ENCODE measurements at places on chromosomes 3 and 15.
A peak's percentile ranks its signal among the peaks of the same experiment; 100 is the strongest.

- peak; percentile 79 for DNase-seq
Observed at GRCh38 chr3:27712136-27713077, 9.7 kb downstream of the EOMES start.

DNA sequence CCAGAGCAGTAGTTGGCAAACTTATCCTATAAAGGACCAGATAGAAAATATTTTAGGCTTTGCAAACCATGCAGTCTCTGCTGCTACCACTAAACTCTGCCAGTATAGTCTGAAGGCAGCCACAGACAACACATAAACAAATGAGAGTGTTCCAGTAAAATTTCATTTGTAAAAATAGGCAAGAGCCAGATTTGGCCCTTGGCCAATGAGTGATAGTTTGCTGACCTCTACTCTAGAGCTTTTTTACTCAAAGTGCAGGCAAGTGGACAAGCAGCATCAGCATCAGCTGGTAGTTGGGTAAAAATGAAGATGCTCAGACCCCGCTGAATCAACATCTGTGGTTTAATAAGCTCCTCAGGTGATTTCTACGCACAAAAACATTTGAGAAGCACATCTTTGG lies 269.8 kb downstream of the NTRK3 start:
- DNase-seq, result no peak

- DNase-seq, result no peak
Observed at GRCh38 chr3:127717357-127718244, 44.8 kb downstream of the ABTB1 start.

- DNase-seq, result no peak
Observed at GRCh38 chr3:129699199-129699598, 92.7 kb upstream of the PLXND1 start.

DNA sequence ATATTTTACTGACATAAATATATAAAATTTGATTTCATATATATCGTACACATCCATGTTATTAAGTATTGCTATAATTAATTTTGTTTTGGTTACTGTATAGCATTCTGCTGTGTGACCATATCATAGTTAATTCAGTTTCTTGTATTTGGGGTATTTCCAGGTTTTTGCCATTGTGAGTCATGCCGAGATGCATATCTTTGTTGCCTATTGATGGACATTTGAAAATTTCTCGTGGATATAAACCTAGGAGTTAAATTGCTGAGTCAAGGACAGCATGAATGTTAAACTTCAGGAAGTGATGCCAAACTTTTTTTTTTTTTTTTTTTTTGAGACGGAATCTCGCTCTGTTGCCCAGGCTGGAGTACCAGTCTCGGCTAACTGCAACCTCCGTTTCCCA lies 33.7 kb upstream of the GPR171 start:
- DNase-seq, result no peak

GRCh38 chr3:12175844-12176453 lies 17.2 kb upstream of the TIMP4 start:
- DNase-seq, result no peak

DNA sequence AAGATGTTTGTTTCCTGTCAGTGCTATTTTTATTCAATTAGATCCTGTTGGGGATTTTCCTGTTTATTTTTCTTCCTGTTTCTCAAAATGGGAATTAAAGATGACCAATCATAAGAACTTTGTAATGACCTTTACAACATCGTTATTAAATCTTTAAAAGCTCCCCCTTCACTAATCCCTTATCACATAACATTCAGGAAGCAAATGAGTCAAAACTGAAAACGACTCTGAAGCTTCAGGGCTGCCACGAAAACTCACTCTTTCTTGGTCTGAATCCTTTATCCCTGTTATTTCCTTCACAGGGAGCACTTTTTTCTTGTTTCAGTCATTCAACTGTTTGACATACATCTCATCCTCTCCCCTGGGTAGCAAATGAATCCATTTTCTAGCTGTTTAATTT lies 75.8 kb upstream of the MB21D2 start:
- DNase-seq, result no peak

DNA sequence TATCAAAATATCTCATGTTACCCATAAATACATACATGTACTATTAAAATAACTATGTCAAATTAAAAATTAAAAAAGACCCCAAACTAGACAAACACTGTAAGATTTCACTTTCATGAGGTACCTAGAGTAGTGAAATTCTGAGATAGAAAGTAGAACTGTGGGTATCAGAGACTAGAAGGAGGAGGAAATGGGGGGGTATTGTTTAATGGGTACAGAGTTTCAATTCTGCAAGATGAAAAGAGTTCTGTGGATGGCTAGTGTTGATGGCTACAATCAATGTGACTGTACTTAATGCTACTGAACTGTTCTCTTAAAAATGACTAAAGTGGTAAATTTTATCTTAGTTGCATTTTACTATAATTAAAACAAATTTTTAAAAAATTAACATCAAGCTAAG lies 36.6 kb downstream of the RFX7 start:
- no peak for DNase-seq

DNA sequence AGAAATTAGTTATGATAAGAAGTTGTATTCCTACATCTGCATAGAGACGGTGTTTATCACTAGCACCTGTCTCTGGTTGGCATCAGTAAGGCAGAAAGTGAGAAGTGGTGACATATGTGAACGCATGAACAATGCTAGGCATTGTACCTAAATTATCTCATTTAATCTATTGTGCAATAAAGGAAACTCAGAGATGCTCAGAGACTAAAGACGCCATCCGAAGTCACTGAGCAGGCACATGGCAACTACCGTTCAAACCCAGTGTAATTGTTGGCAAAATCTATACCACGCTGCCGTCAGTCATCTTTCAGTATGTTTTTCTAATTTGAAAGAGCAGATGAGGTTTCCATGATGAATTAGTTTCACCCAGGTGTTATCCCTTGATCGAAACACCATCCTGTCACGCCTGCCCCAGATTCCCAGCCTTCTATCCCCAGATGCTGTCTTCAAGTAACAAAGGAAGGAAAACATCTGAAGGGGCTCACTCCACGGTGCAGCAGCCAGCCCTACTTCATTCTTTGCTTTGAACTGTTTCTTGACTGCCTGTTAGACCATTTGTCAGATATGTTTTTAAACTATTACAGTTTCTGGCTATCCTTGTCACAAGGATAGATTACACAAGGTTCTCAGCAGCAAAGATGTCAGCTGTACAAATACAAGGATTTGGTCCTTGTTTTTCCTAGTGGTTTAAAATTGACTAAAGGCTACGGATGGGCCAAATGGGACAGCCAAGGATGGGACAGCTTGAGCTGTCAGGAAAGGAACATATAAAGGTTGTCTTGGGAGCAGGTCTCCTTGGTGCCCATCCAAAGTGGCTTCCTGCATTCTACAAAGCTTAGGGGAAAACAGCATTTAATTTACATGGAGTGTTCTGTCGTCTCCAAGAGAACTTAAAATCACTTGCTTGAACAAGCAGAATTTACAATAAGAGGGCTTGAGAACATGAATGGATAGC lies 99.1 kb downstream of the TMEM108 start:
- DNase-seq, result no peak

GRCh38 chr3:15301761-15302160 lies 30.6 kb downstream of the SH3BP5 start:
- DNase-seq, result no peak

GRCh38 chr3:121958801-121959200 lies 63.2 kb downstream of the ILDR1 start:
- DNase-seq, result no peak

DNA sequence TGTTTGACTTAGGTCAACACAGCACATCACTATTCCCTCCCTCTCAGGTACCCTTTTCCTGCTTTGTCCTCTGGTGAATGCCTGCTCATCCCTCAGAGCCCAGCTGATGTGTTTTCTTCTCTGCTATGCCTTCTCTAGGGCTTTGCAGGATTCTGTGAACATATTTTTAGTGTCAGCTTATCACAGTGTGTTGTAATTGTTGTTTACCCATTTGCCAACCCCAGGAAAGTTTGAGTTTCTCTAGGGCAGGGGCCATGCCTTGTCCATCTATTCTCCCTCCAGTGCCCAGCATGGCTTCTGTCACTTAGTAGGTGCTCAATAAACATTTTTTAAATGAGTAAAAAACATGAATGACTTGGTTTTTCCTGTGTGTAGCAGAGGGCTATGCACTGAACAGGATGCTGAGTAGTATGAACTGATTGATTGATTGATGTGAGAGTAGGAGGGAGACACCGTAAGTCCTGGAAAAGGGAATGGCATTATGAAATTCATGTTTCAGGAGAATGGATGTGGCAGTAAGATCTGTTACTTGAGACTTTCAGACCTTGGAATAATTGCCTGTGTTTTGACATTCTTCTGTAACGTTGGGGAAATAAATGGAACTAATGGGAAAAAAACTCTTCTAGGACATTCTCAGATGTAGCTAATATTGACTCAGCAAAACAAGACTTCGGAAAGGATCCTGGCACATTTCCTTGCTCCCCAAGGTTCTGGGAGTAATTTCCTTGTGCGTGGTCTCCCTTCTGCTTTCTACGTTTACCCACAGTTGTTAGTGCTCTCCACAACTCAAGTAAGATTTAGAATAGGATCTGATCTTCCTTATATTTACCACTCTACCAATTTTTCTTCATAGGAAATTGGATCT lies 267.3 kb upstream of the TBL1XR1 start:
- no peak for DNase-seq

GRCh38 chr15:53038655-53038941 lies 248.5 kb upstream of the ONECUT1 start:
- DNase-seq, result no peak

DNA sequence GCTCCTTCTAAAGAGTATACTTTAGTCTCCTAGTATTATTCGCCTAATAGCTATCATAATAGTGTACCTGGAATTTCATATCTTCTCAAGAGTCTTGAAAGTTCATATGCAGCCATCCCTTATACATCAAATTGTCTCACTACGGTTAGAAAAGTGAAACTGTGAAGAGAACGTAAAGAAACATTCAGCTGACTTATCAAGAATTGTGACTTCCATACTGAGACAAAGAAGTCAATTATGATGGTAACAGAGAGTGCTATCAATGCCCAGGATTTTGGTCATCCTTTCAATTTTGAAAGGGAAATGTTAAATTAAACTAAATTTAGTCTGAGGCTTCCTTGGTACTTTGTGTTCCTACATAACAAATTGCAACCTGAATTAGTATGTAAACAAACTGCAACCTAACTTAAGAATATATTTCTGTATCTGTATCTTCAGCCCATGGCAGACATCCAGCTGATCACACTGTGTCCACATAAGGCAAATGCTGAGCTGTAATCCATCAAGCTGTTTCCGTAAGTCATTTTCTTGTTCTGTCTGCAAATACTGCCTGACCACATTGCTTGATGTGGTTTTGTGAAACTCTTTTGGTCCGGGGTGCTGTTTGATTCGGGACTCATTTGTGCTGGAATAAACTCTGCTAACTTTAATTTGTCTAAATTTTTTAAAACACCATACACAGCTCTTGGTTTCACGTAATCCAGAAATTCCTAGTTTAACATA lies 469.6 kb downstream of the SI start:
- DNase-seq, result no peak

DNA sequence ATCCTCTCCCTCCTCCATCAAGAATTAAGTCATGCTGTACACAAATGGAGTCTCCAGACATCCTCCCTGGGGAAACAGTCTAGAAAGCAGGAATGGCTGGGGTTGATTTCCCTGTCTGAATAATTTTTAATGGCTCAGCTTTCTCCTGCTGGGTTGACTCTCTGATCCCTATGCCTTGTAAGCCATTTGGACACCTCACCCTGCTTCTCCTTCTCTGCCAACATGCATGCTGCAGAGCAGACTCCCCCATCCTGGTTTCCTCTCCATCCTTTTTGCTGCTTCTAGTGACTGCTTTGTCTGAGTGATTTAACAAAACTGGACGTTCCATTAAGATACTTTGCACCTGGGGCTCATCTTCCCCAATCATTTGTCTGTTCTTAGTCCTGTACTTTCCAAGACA lies 22.2 kb downstream of the SV2B start:
- no peak for DNase-seq

DNA sequence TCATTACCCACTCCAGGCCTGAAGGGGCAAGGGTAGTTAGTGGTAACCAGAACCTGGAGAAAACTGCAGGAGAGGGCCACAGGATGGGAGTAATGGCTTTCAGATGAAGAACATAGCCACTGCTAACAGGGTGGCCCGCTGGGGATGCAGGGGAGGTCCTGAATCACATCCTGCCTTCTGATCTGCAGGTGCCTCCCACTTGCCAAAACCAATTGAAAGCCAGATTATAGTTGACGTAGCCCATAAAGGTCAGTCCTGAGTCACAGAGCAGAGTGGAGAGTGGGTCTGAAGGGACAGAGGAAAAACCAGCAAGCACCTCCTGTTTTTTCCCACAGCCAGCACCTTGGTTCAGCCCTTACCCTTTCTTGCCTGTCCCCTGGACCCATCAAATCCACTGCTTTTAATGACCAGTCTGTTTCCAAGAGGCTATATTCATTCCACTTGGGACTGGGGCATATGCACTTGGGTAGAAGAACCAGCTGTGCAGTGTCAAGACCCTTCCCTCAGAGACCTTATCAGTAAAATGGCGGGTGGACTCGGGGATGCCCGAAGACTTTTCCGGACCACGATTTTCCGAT lies 646 bp upstream of the SLC35G2 start:
- DNase-seq, result peak; percentile 52

DNA sequence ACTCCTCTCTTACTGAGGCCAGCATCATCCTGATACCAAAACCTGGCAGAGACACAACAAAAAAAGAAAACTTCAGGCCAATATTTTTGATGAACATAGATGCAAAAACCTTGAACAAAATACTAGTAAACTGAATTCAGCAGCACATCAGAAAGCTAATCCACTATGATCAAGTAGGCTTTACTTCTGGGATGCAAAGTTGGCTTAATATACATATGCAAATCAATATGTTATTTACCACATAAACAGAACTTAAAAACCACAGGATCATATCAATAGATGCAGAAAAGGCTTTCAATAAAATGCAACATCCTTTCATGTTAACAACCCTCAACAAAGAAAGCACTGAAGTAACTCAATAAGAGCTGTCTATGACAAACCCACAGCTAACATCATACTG lies 414.5 kb upstream of the MCTP2 start:
- no peak for DNase-seq

DNA sequence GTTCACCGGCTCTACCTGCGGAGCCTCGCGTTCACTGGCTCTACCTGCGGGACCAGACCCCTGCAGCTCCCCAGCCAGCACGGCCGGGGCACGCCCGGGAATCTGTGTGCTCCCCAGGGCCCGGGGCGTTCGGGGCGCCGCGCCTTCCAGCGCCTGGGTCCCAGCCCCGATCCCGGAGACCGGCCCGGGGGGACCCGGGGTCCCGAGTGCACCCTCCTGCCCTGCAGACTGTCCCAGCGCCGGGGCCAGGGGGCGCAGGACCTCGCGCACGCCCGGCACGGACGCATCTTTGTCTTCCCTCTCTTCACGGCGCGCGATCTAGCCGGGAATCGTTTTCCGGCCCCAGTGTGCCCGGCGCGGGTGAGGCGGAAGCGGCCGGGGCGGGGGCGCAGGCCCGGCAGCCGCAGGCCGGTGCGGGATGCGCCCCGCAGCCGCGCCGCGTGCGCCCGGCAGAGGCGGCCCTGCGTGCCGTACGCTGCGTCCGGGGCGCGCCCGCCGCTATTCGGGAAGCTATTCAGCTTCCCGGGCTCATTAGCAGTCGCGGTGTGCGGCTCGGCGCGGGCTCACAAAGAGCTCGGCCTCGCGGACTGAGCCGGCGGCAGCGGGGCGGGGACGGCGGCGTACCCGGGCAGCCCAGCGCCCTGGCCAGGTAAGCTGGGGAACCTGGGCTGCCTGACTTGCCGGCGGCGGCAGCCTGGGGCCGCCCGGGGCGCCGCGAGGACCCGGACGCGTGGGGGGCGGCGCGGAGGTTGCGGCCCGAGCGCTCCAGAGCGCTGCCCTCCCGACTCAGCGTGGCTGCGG lies at the start of gene APBA2:
Gene APBA2 (plus strand): TSS at position 345 of the 801 bp plus-strand sequence. CDS start 167,911 bp downstream, outside the sequence.
- peak; percentile 54 for DNase-seq

GRCh38 chr15:32956006-32956405 lies 238.2 kb downstream of the GREM1 start:
- DNase-seq, result no peak

Data from activated CD8-positive, alpha-beta memory T cell treated with anti-CD3 and anti-CD28 coated beads, Interleukin-2, amount 50 U/mL, for 4 hours (primary cell).